GM03348 (cell line): ENCODE measurements at places on chromosomes 11 and 22.

- DNase-seq, result peak; percentile 89
These were observed 2.8 kb downstream of the PARVB start for GRCh38 chr22:44026630-44027511.

- no peak for DNase-seq
These were observed at the start of gene SPI1 for GRCh38 chr11:47378010-47378835. SPI1 (minus strand) TSS chr11:47378547; CDS start chr11:47378353, 194 bp downstream.

DNA sequence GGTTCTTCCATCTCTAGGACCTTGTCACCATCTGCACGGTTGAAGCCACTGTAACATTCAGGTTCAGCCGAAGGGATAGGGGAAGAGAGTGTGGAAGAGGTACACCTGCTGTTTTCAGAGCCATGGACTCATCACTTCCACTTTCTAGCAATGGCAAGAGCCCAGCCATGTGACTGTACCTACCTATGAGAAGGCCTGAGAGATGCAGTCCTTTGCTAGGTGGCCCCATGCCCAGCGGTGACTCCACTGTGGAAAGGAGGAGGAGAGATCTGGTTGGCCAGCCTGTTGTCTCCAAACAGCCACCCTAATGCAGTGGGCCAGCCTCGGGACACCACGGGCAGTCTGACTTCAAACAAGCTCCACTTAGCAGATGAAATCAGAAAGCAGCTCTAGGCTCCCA, 16.0 kb downstream of the RASD2 start:
- DNase-seq, result no peak

DNA sequence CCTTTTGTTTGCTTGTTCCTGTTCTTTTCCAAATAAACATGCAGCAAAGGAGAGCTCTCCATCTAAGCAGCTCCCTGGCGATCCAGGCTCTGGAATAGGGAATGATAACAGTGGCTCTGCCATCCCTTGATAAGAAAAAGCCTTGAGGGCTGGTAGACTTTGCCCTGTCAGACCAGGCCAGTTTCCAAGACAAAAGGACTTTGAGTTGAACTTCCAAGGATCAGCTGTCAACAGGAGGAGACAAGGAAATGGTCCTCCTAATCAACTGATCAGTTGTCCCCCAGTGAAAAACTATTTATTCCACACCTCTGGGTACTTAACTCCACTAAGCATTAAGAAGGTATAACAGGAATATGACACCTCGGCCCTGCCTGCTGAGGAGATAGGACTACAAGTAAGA, 127.8 kb downstream of the PARVA start:
- DNase-seq, result no peak

GRCh38 chr11:76600124-76600655, 70.4 kb downstream of the LRRC32 start:
- no peak for DNase-seq

DNA sequence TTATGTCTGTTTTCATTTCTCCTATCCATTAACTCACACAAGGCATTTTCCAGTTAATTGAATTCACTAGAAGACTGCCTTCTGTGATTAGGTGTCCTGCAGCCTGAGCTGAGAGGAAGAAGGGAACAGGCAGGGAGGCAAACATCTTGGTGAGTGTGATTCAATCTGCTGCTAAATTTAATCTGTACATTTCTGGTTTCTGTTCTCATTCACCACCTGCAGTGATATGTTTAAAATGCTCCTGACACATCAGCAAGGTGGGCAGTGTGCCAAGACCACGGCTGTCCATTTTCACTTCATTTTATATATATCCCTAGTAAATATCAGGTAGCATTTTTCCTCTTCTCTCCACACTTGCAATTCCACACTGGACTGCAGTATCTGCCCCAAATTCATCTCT, 416.5 kb downstream of the TMEM135 start:
- no peak for DNase-seq

DNA sequence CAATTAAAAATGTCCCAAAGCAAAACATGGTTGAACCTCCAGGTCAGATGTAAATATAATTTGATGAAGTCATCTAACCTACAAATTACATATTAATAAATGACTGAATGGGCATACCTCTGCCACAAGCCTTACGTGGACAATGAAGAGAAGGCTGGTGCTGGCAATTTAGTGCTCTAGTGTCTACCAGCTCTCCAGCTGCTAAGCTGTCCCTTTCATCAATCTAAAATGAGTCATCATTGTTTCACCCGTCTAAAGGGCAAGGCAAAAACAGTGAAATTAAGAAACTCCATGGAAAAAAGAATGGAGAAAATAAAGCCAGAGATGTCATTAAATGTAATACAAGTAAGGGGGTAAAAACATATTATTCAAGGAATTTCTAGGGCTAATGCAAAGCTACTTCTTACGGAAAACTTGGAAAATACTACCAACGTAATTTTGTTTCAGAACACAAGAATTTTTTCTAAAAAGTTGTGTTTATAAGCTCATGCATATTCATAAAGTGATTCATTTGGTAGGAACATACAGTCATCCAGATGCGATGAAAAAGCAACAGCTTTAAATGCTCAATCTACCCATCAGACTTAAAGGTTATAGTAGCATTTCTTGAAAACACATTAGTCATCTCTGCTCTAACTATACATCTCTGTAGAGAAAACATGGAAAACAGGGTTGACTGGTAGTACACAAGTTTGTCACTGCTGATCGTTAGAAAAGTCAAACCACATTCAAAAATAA, 71.5 kb downstream of the SIK3 start:
- DNase-seq, result peak; percentile 43

DNA sequence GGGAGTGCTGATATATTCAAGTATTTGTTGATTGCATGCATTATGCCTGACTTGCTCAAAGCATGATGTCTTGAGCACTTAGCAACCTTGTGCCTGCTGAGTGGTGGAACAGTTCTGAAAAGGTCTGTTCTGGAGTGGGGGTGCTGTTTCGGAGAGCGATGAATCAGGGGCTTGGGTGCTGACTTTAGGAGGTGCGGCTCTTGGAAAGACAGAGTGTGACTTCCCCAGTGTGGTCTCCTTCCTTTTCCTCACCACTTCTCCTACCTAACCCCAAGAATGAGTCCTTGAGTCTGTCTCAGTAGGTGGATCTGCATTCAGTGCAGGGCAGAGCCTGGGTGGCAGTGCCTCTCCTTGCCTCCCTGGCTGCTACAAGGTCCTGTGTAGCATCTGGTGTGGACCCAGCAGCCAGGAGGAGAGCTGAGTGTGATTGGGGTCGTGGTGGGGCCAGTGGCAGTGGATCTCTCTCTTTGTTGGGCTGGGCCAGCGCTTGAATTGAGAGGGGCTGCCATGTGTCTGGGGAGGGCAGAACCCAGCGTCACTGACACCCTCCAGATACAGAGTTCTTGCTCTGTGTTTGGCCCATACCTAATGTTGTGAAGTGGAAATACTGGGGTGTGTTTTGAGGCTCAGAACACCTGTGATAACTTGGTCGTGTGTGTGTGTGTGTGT, 35.9 kb downstream of the ST3GAL4 start:
- no peak for DNase-seq

DNA sequence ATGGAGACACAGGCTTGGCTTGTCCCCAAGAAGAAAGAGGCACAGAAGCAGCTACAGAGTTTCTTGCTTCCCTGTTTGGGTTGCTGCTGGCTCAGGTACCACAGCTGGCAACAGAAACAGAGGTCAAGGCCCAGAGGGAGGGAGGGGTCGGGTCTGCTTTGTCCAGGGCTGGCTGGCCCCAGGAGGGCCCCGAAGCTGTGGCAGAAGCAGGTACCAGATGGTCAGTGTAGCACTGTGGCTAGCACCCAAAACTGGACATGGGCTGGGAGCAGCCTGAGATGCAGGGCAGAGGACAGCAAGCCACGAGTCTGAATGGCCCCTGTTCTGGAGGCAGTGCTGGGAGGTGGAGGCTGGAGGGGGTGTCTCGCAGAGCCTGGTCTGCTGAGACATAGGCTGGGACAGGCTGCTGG, 52.3 kb upstream of the CCDC188 start:
- no peak for DNase-seq

DNA sequence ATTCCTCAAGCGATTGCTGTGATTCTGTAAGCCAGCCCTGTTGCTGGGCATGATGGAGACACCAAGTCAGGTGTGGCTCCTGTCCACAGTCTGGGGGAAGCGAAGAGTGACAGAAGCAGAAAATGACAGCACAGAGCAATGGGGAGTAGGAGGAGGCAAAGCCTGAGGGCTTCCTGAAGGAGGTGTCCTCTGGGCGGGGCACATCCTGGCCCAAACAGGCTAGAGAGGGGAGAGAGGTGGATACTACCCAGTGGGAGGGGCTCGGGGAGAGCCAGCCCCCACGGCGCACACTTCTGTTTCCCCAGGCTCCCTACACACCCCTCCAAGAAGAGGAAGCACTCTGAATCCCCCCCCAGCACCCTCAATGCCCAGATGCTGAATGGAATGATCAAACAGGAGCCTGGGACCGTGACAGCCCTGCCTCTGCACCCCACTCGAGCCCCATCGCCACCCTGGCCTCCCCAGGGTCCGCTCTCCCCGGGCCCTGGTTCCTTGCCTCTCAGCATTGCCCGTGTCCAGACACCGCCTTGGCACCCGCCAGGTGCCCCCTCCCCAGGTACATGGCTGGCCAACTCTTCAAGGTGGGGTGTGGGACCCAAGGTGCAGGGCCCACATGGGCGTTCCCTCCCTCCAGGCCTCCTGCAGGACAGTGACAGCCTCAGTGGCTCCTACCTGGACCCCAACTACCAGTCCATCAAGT, 18.9 kb downstream of the MYRF start:
- DNase-seq, result no peak

- DNase-seq, result no peak
These were observed 3.2 kb upstream of the KRTAP5-10 start for GRCh38 chr11:71562120-71562519.

GRCh38 chr11:63142459-63142858, 1.6 kb downstream of the SLC22A24 start:
- DNase-seq, result no peak
